Neural crest cell (in vitro differentiated cells): ENCODE measurements at places on chromosomes 2 and 18. TPM values are rescaled to one million over a fixed set of nuclear protein-coding genes. Genes with fewer than 3 reads are reported as not detected.

MAP4K4 gene
- 209 and 212 TPM in 2 replicates for total RNA-seq

CBLN2 gene
- 0.55 and 0.58 TPM in 2 replicates for total RNA-seq

BOLL gene
- not detected in 2 replicates for total RNA-seq

KYNU gene
- total RNA-seq: 0.14 and 0.26 TPM in 2 replicates

CDK15 gene
- not detected in 2 replicates for total RNA-seq
